NCI-H1694 treated with DMSO at 0.1 percent for 48 hours (cell line): ENCODE measurements at places on chromosomes 2 and 18.

GRCh38 chr2:220904015-220904414 lies 668.1 kb downstream of the EPHA4 start:
- no peak for DNase-seq

GRCh38 chr2:197782126-197782525 lies 3.0 kb downstream of the BOLL start:
- no peak for DNase-seq

GRCh38 chr2:191274413-191274815 lies 29.2 kb downstream of the MYO1B start:
- DNase-seq: no peak

- DNase-seq: no peak
These were observed 1441.6 kb downstream of the SUCLG1 start for GRCh38 chr2:83017366-83018090.

GRCh38 chr18:7272311-7273049 lies 41.6 kb downstream of the LRRC30 start:
- peak; percentile 14 for DNase-seq

GRCh38 chr2:9720352-9721093 lies 89.7 kb upstream of the YWHAQ start:
- peak; percentile 89 for DNase-seq

GRCh38 chr2:19478409-19478808 lies 120.0 kb upstream of the OSR1 start:
- DNase-seq: no peak
